HEK293T (cell line): ENCODE measurements at places on chromosomes 2 and 18.

- no peak for DNase-seq
Measured at GRCh38 chr18:44341759-44342158, 338.9 kb upstream of the SETBP1 start.

DNA sequence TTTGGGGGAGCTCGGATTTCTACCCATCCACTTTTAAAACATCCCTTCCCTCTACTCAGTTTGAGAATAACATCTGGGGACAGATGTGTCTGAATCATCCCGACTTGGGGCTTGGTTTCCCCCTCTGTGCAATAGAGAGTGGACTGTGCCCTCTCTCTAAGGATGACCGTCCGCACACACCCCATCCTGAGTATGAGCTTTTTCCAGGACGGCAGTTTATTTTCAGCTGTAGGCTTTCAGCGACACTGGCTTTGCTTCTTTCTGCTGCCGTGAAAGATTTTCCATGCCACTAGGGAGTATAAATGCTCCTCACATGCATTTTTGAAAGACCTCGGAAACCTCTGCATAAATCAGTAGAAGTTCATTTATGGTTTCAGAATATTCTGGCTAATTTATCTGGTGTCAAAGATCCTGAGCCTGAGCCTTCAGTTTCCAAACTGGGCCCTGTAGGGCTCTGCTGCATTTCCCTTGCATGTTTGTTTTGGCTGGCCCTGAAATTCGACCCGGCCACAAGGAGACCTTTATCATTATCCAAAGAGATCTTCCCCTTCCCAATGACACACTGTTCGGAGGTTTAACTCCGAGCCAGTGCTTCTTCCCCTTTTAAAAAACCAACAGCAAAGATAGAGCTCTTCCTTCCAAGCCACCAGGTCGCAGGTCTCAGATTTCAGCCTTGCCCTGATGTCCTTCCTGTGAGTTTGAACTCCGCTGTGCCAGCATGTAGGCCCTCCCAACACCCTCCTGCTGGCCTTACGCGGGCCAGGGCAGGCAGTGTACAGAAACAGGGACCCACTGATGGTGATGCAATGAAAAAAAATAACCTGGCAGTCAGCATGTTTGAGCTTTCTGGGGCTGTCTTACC is 53.3 kb downstream of the FECH start:
- DNase-seq, result no peak

GRCh38 chr2:196677404-196677803 is 37.9 kb downstream of the CCDC150 start:
- DNase-seq, result no peak

DNA sequence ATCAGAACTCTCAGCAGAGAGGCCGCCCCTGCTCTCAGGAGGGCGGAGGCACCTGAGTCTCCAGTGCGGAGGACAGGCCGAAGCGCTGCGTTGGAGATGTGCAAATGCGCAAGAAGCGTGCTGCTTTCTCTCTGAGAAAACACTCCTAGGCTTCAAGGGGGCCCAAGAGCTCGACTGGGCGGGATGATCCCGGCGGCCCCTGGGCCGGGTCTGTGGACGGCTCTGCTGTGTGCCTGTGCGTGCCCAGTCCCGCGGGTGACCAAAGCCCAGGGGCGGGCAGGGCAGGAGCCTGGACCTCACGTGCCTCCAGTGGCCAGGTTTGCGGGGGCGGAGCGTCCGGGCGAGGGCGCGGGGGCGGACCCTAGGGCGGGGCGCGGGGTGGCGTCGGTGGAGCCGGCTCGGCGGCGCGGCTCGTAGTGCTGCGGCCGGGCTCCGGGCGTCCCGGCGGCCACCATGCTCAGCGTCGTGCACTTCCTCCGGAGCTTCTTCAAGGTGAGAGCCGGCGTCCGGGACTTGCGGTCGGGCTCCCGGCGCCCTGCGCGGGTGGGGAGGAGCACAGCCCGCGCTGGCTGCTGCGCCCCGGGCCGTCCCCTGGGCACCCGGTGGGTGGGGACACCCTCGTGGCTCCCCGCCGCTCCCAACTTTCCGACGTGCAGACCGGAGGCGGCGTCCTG is at the start of gene ARHGEF4:
ARHGEF4 (plus strand) TSS at position 414 of the 674 bp plus-strand sequence; CDS start at position 454, 40 bp downstream.
- peak; percentile 81 for DNase-seq

DNA sequence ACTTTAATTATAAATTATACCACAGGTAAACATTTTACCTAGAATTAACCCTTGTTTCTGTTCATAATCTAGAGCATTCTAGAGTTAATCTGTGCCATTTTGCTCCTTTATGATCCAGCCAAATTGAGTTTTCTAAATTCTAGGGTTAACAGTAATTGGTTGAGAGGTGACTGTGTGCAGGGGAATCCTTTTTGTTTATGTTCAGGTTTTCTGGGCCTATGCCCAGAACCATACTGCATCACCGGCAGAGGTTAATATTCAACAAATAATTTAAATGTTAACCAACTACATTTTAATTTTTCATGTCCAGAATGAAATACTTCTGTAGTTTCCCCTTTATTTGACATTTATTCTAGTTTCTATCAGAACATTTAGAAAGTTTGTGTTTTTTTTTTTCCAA is 32.3 kb downstream of the CARF start:
- no peak for DNase-seq

- no peak for DNase-seq
Measured at GRCh38 chr18:71849407-71849806, 694.7 kb downstream of the CBLN2 start.

DNA sequence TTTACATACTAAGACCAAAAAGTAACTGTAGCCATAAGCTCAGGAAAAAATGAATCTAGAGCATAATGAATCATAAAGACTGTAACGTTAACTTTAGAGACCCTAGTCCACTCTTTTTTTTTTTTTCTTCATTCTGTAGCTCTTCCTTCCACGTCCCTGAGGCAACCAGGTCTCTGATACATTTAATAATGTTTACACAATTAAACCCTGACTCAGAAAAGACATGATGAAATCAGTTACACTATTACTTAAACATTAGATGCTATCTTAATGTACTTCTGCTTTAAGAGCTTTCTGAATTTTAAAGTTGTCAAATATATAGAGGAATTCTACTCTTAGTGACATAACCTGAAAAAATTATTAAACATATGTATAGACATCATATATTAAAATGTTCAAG is 1121.5 kb upstream of the DDX18 start:
- no peak for DNase-seq

- DNase-seq, result no peak
Measured at GRCh38 chr2:6358985-6359384, 506.7 kb downstream of the CMPK2 start.

DNA sequence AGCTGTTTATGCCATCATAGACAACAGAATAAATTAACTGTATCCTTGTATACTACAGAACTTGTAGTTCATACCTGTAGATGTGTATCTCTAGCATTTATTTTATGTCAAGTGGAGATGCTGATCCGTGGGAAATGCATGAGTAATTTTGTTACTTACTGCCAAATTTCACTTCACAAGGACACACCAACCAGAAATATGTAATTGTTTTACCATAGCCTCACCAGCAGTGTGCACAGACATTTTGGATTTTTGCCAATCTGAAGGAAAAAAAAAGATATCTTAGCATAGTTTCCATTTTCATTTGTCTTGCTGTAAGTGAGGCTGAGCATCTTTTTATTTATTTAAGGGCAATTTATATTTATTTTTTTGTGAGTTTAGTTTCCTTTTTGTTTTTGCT is 265.1 kb upstream of the OSR1 start:
- DNase-seq, result no peak

DNA sequence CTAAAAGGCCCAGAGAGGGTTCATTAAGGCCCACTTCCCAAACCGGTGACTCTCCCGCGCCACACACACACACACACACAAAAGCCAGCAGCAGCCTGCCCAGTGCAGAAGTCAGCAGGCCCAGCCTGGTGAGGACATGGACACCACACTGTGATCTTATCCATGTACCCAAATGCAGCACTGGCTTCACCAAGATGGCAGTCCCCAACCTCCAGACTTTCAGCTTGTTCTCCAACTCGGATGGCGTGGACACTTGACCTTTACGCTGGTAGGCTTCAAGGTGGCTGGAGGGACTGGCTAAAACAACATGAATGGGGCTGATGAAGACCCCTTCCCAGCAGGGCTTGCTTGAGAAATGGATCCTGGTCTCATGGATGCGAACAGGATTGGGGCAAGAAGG is 50.4 kb downstream of the TNS1 start:
- no peak for DNase-seq

DNA sequence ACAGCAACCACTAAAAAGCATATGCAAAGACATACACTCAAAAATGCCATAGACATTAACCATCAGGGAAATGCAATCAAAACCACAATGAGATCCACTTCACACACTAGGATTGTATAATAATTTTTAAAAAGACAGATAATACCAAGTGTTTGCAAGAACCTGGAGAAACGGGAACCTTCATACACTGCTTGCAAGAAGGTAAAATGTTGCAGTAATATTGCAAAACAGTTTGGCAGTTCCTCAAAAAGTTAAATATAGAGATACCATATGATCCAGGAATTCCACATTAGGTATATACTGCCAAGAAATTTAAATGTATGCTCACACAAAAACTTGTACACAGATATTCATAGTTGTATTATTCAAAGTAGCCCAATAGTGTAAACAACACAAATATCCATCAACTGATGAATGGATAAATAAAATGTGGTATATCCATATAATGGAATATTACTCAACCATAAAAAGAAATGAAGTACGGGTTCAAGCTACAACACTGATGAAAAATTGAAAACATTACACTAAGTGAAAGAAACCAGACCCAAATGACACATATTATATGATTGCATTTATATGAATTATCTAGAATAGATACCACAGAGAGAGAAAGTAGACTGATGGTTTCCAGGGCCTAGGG is 14.7 kb upstream of the CHMP3 start:
- no peak for DNase-seq

DNA sequence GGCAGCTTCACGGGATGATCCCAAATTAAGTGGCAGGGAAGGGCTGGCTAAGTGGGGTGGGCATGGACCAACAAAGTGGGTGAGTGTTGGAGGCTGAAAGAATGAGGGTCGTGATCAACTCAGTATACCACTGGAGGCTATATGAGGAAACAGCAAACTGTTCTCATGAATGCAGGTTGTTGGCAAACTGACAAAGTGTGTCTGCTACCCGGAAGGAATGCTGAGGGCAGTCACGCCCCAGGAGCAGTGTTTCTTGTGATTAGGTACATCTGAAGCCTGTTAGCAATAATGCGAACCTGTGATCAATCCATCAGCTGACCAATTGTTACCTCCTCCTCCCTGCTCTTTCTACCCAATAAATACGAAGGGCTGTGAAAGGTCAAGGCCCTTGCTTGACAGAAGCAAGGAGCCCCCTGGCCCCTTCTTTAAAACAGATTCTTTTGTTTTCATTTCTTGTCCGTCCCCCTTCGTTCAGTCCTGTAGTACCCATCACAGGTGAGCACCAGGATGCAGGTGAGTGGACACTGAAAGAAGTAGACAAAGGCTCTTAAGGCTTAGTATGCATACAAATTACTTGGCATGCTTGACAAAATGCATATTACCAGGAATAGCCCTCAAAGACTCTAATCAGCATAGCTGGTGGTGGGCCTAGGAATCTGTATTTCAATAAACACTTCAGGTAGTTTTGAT is 67.9 kb downstream of the LOXHD1 start:
- no peak for DNase-seq

GRCh38 chr18:33584548-33585430 is 6.8 kb downstream of the ASXL3 start:
- no peak for DNase-seq

DNA sequence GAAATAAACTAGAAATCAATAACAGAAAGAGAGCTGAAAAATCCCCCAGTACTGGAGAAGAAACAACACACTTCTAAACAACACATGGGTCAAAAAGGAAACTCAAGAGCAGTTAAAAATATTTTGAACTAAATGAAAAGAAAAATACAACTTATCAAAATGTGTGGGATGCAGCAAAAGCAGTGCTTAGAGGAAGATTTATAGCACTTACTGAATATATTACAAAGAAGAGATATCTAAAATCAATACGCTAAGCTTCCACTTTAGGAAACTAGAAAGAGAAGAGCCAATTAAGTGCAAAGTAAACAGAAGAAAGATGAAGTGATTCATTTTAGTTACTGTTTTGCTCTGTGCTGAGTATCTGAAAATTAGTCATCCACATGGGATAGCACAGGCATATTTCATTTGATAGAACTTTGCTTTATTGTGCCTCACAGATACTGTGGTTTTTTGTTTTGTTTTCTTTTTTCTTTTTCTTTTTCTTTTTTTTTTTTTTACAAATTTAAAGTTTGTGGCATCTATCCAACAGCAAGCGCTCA is 17.0 kb downstream of the TGFA start:
- DNase-seq, result no peak

DNA sequence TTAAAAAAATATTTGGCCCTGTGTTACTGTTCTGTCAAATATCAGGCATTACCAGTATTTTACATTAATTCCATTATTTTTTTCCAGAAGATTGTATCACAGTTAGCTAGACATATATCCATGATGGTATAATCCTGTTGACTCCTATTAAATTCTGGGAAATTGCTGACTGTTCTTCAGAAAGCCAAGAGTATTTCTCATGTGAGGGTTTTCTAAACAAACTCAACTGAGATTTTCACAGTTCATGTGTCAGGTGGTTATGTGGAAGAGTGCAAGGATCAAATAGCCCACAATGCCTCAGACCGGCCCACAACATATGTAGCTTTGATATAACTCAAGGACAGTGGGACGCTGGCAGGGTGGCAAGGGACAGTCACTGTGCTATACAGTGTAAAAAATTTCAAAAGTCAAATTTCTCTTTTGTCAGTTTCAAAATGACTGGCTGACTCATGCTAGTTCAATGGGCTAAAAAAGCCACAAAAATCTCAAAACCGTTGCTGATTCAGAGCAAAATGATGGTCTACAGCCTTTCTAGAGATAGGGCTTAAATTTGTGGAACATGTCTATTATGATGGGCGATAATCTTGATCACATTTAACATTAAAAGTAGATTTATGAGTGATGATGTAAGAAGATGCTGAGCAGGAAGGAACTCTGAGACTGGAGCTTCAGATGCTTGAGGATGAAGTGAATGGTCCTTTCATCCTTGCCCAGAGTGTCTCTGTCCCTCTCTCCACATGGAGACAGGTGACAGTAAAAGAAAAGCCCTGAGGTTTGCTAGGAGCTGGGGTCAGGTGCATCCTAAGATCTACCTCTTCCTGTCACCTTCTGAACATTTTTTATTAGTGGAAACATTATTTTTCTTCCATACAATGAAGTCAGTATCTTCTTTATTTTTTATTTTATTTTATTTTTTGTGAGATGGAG is 175.8 kb upstream of the PIEZO2 start:
- DNase-seq, result no peak

DNA sequence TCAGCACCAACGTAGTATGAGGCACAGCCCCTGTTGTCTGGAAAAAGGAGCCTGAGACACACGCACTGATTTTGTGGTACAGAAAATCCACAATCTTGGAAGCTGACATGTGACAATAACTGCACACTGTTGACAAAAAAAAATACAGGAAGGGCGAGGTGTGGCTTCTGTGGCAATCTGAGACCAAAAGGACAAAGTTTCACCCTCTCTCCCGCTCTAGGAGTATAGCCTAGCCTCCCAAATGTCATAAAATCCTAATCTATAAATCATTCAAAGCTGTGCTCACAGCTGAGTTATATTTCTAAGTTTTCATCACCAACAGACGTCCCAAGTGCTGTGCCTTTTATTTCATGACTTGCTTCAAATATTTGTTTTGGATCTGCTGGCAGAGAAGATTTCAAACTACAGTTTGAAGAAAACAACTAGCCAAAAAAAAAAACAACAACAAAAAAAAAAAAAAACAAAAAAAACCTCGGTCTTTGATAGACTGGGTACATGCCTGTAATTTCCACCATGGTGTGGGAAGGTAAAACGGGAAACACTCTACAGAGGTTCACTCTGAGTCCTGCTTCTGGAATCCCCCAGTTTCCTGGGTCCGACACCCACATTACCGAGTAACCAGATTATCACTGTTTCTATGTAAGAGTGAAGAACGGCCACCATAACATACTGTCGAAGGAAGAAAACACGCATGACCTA is 61.0 kb downstream of the C2orf76 start:
- DNase-seq, result no peak

GRCh38 chr2:175175896-175176295 is 5.6 kb downstream of the ATP5MC3 start:
- DNase-seq, result no peak
